ENCODE measurements at places on chromosomes 6 and 20.
A peak's percentile ranks its signal among the peaks of the same experiment; 100 is the strongest.

- DNase-seq = no peak
These were observed 39.6 kb downstream of the SHLD1 start for GRCh38 chr20:5789827-5790226.

DNA sequence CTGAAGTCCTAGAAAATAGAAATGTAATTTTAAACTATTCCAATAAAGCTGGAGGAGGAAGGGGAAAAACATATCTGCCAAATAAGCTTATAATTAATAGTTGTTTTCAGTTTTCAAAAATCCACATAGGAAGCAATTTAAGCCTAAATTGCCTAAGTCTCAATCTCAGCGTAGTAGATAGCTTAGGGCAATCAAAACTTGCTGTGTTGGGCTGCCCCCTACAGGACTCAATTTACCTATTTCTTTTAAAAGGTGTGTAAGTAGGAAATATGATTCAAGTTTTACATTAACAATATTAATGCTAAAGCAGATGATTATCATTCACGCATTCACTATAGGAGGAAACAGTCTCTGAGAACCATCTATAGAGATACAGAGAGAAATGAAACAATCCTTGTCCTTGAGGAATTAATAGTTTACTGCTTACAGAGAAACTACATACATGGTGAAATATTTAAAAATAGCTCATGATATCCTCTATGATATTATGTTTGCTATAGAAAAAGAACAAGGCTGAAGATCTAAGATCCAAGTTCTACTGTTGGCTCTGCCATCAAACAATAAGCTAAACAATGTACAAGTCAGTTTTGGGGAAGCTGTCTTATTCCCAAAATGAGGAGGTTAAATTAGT is 102.1 kb downstream of the ATG5 start:
- peak; percentile 71 for DNase-seq

DNA sequence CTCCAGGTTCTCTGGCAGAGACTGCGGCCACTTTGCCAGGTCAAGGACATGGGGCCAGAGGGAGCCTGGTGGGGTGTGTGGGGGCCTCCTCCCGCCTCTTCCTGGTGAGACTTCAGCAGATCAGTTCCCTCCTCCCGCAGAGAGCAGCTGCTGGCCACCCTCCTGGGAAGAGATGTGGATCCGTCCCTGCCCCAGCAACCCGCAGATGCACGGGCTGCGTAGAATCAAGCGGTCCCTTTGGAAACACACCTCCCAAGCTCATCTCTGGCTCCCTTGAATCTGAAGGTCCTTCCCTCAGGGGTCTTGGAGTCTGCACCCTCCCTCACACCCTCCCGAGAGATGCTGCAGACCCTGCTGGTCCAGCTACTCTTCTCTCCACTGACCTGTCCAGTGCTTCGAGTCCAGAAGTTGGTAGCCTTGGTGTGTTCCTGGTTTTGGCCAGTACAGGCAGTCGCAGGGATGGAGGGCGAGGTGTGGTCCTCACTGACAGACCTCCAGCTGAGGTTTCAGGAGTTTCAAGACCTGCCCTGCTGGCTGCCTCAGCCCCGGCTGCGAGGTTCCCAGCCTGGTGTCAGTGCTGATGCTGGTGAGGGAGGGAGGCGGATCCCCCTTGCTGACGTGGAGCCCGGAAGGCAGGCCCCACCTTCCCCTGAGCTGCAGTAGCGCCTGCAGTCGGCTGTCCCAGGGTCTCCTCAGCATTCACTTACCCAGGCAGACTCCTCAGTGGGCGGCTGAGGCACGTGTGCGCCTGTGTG is at the start of gene NPBWR2:
NPBWR2 (minus strand) TSS at position 585 of the 755 bp plus-strand sequence. CDS start 734 bp downstream, outside the sequence.
- DNase-seq = no peak

DNA sequence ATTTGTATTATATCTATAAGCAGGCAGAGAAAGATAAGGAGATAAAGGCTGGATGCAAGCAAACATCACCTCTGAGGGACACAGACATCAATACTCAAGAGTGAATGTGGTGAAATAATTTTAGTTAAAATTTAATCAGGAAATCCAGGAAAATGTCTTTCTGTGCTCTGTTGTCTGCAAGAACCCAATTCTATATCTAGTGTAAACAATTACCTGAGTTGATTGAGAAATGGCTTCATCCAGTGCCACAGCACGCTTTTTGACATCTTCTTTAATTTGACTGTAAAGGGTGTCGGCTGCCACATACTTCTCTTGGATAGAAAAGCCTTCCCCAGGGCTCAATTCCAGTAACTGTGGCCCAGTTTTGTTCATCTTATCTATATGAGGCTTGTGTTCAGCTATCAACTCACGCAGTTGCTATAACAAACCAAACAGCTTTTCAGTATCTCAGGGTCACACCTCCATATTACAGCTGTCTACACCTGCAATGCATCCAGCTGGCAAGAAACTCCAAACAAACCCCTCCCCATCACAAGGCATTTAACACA is 131.6 kb downstream of the DST start:
- DNase-seq = no peak

- no peak for DNase-seq
These were observed 136.5 kb upstream of the PRND start for GRCh38 chr20:4585104-4585753.

DNA sequence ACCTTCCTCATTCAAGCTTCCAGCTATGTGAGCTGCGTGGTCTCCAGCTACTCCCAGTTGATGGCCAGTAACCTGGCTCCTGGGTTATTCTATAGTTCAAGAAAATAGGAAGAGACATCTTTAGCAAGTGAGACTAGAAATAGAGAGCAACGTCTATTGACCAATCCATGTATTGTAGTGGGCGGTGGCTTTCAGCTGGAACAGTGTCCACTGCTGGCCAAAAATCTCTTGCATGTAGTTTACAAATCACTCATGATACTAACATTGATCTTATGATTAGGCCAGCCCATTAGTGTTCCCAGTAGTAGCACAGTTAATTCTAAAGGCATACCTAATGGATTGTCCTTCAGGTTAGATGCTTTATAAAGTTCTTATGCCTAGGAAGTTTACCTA is 58.9 kb upstream of the SCP2D1 start:
- DNase-seq = no peak

DNA sequence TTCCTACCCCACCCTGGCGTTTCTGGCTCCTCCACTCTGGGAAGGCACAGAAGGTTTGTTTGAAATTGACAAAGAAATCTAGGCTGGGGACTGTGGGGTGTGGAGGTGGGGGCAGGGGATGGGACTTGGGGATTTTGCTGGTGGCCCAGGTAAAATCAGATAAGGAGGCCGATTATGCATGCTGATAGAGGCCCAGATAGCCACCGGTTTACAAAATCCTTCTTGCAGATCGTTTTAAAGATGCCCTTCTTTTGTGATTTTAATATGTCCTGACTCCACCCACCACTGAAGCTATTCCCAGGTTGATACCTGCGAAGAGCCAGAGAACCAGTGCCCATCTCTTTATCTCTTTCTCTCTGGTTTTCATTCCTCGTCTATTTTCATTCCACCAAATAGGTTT is 104.9 kb downstream of the TFAP2C start:
- DNase-seq = no peak

- no peak for DNase-seq
These were observed 83.5 kb downstream of the TRERF1 start for GRCh38 chr6:42368181-42368580.

GRCh38 chr20:43744966-43745730 is 18.3 kb upstream of the GTSF1L start:
- DNase-seq = no peak

GRCh38 chr20:35370751-35371150 is 41.0 kb downstream of the UQCC1 start:
- DNase-seq = no peak

DNA sequence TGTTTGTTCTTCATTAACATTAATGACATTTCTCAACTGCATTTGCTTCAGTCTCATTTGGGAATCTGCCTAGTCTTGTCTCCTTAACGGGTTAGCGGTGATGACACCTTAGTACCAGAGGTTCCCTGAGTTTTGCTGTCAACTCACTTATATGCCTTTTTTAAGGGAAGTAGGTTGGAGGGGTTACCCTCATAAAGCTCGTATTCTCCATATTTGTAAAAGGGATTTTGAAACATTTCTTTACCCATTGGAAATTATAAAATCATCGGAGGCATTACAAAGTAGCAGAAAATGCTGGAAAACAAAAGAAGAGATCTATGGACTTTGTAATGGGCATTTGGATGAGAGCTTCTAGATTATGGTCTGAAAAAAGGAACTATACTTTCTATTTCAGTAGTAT is 88.7 kb upstream of the PRDM1 start:
- no peak for DNase-seq

- DNase-seq = peak; percentile 17
These were observed 198.7 kb downstream of the RIMS1 start for GRCh38 chr6:72084992-72085569.

DNA sequence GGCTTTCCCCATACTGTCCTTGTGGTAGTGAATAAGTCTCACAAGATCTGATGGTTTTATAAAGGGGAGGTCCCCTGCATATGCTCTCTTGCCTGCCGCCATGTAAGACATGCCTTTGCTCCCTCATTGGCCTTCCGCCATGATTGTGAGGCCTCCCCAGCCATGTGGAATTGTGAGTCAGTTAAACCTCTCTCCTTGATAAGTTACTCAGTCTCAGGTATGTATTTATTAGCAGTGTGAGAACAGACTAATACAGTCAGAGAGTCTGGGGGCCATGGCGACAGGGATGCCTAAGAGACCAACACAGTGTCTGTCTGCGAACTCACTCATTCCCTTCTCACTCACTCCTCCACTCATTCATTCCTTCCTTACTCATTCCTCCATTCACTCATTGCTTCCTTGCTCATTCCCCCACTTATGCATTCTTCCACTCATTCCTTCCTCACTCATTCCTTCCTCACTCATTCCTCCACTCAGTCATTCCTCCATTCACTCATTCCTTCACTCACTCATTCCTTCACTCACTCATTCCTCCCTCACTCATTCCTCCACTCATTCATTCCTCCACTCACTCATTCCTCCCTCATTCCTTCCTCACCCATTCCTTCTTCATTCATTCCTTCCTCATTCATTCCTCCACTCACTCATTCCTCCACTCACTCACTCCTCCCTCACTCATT is 137.5 kb upstream of the AGPAT4 start:
- peak; percentile 54 for DNase-seq

DNA sequence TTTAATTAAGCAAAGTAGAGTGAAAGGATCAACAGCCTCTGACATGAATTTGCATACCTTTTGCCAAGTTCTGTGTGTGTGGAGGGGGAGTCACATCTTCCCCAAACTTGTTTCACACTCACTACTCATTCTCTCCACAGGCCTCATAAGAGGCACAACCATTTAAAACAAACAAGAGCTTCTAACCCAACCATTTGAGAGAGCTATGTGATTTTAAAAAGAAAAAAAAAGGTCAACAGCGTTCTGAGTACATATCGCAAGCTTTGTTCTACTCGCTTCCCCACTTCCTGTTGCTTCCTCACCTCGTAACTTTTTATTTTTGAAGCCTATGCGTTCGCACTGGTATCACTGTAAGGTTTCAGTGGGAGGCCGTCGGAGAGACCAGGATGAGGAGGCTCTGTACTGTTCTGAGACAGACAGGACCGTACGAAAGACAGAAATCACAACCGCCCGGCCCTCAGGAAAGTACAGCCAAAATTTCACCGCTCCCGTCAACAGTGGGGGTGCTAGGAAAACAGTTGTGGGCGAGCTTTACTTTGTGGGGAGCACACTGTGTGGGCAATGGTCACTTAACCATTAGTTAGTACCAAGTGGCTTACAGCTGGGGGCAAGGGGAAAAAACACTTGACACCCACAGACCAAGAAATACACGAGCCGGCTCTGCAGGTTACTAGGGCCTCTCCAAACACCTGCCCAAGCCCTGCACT is 61.3 kb downstream of the TRERF1 start:
- no peak for DNase-seq

- no peak for DNase-seq
These were observed 66.5 kb downstream of the ESF1 start for GRCh38 chr20:13718171-13718570.

DNA sequence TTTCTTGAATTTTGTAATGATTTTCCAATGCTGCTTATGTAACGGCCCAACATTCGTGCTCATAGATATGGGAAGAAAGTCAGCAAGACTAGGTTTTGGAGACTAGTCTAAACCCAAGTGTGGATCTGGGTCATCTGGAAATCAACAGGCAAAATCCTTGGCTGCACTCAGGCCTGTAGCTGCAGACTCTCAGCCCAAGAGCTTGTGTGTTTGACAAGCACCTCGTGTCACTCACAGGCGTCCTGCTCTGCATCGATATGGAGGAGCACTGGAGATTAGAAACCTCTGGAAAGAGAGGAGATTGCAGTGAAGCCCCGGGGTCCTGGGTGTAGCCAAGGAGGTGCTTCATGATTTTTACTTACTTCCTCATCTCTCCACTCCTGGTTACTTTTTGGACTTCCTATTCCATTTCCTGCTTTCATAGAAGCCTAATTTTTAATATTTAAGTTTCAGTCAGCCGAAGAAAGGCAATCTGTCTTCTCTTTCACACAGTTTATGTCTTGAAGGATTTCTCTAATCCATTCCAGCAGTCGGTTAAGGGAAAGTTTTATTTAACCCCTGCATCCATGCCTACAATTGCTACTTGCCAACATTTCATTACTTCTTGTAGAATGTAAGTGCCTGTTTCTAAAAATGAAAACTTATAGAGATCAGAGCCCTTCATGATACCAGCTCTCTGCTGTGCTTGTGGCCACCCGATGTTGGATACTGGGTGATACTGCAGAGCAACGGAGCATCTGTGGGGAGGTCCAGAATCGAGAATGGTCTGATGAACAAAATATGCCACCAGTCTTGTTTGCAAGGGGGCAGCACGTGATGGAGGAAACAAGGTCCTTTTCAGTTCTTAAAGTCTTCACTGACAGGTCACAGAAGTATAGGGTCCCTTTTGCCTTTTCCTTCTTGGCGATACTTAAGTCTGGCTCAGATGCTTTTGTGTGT is 296.3 kb downstream of the QKI start:
- no peak for DNase-seq

DNA sequence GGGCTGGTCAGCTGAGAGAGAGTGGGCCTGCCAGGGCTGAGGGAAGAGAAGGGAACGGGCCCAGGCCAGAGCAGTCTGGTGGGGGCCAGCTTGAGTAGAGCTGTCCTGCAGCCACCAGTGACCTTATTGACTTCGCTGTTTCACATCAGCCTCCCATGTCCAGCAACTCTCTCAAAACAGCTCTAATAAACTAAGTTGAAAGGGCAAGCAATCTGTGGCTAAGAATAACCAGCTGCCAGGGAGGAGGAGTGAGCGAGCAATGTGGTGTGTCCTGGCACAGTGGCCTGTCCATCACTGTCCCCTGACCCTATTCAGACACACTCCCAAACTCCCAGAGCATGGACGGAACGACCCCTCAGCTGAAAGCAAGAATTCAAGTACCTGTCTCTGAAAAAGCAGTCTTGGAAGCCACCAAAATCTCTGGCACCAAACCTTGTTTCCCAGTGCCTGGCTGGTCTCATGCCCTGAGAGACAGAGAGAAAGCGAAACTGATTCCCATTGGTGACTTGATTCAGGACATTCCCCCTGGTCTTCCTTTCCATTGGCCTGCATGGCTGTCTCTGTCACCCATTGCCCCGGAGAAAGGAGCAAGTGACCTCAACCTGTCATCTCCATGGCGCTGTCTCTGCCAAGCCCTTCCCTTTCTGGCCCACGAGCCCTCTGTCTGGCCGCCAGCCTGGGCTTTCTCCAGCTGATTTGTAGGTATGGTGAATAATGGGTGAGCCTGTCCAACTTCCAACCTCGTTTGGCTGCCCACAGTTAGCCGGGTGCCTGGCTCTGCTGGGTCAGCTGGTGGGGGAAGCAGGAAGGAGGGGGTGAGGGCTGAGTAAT is at the start of gene DDO:
DDO (minus strand) TSS at position 490 of the 831 bp plus-strand sequence. CDS start 2,113 bp downstream, outside the sequence.
- no peak for DNase-seq

All from fibroblast of skin of right quadriceps (primary cell).